ENCODE measurements at places on chromosomes 3 and 15. TPM values are rescaled to one million over a fixed set of nuclear protein-coding genes. Genes with fewer than 3 reads are reported as not detected.

Gene RAP2B
- total RNA-seq = 14.4 TPM

DNA sequence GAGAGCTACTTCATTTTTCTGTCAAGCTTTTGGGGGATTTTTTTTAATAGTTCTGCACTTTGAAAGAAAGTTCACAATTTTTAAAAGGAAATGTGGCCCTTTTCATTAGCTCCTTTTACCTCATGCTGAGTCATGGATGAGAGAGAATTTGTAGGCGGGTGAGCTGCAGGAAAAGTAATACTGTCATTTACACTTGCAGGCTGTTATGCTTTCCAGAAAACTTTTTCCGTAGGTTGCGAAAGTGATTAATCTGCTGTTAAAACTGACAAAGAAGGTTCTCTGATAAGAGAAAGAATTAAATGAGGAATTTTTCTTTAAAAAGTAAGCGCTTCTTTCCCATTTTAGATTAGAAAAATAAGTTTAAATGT is 430.2 kb downstream of the LPP start:
- no peak for DNase-seq

- DNase-seq = no peak
Measured at GRCh38 chr3:53616321-53616720, 121.9 kb downstream of the CACNA1D start.

- no peak for DNase-seq
Measured at GRCh38 chr3:172061724-172062184, 22.4 kb downstream of the FNDC3B start.

Data from heart left ventricle (tissue), 16 donors.